ENCODE measurements at places on chromosomes 7 and 10.

GRCh38 chr10:104332243-104333031, 5.8 kb downstream of the ITPRIP start:
- peaks cover 15% of the 10 kb centered on the region for H3K27me3 ChIP-seq
- peak overlapping the region; percentile 98 for H3K27ac ChIP-seq
- H3K4me1 ChIP-seq: peaks cover 88% of the 10 kb centered on the region
- no peak for DNase-seq
- peak overlapping the region; percentile 86 for H3K4me3 ChIP-seq
- peaks cover 34% of the 10 kb centered on the region for H3K36me3 ChIP-seq

GRCh38 chr10:80545258-80545881, 7.7 kb downstream of the SH2D4B start:
- no peak for DNase-seq
- H3K36me3 ChIP-seq: no peaks in the 10 kb centered on the region
- peaks cover 18% of the 10 kb centered on the region for H3K4me1 ChIP-seq
- H3K27ac ChIP-seq: no peak overlapping the region

- H3K27me3 ChIP-seq: no peaks in the 10 kb centered on the region
- no peaks in the 10 kb centered on the region for H3K4me1 ChIP-seq
- no peak for DNase-seq
- H3K27ac ChIP-seq: no peak overlapping the region
Measured at GRCh38 chr7:46802479-46802878, 779.4 kb downstream of the TNS3 start.

DNA sequence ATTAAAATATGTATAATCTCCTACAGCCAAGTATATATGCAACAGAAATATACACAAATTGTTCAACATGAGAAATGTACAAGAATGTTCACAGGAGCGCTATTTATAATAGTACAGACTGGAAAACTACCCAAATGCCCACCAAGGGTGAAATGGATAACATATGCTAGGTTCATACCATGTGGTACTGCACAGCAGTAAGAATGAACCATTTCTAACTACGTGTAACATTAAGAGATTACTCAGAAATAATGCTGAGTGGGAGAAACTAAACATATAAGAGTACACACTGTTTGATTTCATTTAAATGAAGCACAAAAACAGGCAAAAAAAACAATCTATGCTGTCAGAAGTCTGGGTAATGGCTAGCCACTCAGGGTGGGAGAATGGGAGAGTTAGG, 45.8 kb downstream of the RNLS start:
- peaks cover 6% of the 10 kb centered on the region for H3K27me3 ChIP-seq
- peaks cover 11% of the 10 kb centered on the region for H3K4me1 ChIP-seq
- no peak overlapping the region for H3K27ac ChIP-seq
- no peak overlapping the region for H3K4me3 ChIP-seq
- no peaks in the 10 kb centered on the region for H3K36me3 ChIP-seq
- DNase-seq: no peak

- H3K36me3 ChIP-seq: no peaks in the 10 kb centered on the region
- no peak overlapping the region for H3K4me3 ChIP-seq
- no peaks in the 10 kb centered on the region for H3K4me1 ChIP-seq
- no peak overlapping the region for H3K27ac ChIP-seq
- H3K27me3 ChIP-seq: peaks cover 9% of the 10 kb centered on the region
- DNase-seq: no peak
Measured at GRCh38 chr7:87426160-87426559, 49.3 kb downstream of the ABCB4 start.

DNA sequence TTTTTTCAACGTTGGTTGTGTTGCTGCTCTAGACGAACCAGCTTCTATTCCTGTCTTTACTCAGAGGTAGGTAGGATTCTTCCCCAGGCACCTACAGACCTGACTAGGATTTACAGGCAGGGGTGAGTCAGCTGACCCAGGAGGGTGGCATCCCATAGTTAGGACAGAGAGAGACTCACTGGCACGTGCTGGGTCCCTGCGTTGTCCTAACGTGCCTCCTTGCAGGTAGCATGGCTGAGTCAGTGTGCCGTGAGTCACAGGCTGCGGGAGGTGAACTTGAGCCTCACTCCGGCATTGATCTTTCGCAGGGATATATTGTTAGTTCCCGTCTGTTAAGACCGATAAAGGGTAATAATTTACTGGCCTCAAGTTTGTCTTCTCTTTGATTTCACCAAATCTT, 96.5 kb downstream of the PFKFB3 start:
- peaks cover 38% of the 10 kb centered on the region for H3K4me1 ChIP-seq
- no peak overlapping the region for H3K27ac ChIP-seq
- peaks cover 2% of the 10 kb centered on the region for H3K27me3 ChIP-seq
- no peak overlapping the region for H3K4me3 ChIP-seq
- no peak for DNase-seq

DNA sequence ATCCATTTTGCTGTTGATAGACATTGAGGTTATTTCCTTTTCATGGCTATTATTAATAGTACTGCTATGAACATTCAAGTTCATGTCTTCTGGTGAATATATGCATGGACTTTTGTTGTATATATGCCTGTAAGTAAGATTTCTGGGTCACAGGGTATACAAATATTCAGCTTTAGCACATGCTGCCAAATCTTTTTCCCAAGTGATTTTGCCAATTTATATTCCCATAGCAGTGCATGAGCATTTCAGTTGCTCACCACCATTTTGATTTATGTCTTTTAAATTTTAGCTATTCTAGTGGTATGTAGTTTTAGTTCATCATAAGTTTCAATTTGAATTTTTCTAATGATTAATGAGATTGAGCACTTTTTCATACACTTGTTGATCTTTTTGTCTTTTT, 59.9 kb downstream of the CALD1 start:
- peaks cover 12% of the 10 kb centered on the region for H3K27me3 ChIP-seq
- DNase-seq: no peak
- H3K4me1 ChIP-seq: peaks cover 97% of the 10 kb centered on the region
- peak overlapping the region; percentile 75 for H3K27ac ChIP-seq

GRCh38 chr7:106729720-106730385, 68.9 kb upstream of the CCDC71L start:
- peaks cover 36% of the 10 kb centered on the region for H3K4me1 ChIP-seq
- H3K4me3 ChIP-seq: no peak overlapping the region
- no peak for DNase-seq
- H3K36me3 ChIP-seq: peaks cover 37% of the 10 kb centered on the region

GRCh38 chr10:70461397-70462348, 16.9 kb upstream of the PALD1 start:
- peak; percentile 39 for DNase-seq
- no peak overlapping the region for H3K4me3 ChIP-seq
- H3K4me1 ChIP-seq: no peaks in the 10 kb centered on the region

DNA sequence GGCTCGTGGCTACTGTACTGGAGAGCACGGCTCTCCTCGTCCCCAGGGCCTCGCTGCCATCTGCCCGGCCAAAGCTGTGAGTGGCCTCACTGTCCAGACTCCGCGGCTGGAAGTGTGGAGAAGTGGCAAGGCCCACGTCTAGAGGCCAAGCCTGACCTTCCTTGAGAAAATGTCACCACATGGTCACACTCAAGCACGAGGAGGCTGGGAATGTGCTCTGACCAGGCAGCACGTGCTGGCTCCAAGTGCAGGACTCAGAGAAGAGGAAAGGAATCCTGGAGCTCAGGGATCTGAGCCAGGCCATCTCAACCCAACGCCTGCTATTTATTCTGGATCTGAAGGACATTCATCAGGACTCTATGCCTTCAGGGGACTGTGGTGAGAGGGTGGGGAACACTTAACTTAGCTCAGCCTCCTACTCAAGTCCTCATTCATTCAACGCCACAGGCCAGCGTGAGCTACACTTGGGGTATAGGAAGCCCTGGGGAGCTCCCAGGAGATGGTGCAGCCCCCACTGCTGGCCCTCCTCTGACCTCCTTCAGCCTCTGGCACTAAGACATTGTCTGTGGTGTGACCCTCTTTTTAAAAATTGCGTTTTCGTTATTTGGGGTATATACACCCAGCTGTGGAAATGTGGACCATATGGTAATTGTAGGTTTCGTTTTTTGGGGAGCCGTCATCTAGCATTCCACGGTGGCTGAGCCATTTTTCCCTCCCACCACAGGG, 29.0 kb downstream of the EN2 start:
- no peak overlapping the region for H3K27ac ChIP-seq
- peaks cover 11% of the 10 kb centered on the region for H3K4me1 ChIP-seq
- H3K4me3 ChIP-seq: no peak overlapping the region
- no peak for DNase-seq
- peaks cover 5% of the 10 kb centered on the region for H3K36me3 ChIP-seq
- peaks cover 36% of the 10 kb centered on the region for H3K27me3 ChIP-seq

DNA sequence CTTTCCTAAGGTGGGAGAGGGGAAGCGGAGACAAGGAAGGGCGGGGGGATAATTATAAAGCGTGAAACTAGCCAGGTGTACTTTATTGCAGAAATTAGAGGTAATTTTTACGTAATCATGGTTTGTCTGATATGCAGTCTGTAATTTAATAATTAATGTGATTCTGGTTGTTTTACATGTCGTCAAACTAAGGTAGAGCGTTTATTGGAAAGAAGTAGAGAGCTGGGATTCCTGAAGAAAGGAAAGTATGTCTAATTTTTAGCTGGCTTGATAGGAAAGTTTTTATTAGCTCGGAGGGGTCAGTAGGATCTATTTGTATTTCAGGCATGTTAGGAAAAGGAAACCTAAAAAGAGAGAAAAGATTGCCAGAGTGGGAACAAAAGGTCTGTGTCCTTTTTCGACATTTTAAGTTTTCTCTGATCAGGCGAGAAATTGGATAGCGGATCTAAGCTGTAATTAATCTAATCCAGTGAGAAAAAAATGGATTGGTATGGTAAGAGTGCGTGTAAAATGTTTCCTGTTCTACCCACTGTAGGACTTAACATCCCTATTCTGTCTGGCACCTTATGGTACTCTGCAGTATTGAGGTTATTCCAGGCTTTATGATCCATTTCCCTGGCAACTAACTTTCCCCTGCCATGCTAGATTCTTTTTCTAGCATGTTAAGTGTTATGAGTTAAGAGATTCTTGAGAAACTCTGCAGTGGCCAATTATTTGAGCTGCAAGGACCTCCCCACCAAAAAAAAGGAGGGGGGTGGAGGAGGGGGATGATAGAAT, 1.4 kb downstream of the CELF2 start:
- H3K4me1 ChIP-seq: no peaks in the 10 kb centered on the region
- H3K4me3 ChIP-seq: no peak overlapping the region
- no peak for DNase-seq

DNA sequence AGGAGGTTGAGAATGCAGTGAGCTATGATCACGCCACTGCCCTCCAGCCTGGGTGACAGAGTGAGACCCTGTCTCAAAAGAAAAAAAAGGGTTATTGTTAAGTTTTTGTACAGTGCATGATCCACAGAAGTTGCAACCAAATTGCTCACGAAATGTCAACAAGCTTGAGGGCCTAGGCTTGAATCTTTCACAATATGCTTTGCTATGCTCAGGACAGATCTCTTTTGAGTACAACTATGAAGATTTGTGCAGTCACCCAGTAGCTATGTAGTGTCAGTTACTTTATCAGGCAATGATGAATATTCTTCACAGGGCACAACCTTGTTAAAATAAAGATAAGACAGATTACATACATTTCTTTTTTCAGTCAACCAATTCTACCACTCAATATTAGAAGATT, 109.2 kb downstream of the PRTFDC1 start:
- no peak for DNase-seq
- no peaks in the 10 kb centered on the region for H3K36me3 ChIP-seq
- H3K4me3 ChIP-seq: no peak overlapping the region

DNA sequence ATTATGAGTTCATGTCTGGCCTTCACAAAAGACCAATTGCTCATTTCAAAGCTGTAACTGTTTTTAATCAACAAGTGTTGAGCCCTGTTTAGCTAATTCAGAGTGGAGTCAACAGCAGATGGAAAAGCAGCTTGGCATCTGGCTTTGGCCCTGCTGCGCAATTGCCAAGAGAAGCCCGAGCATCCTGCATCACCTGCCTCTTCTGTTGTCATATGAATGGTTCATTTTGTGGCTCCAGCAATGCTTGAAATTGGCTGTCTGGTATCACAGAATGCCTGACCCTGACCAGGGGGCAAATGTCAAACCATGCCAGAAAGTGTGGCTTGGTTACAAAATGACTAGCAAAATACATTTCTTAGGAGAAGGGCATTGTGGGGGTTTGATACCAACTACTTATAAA, 296.5 kb upstream of the PHF14 start:
- H3K36me3 ChIP-seq: no peaks in the 10 kb centered on the region
- H3K27me3 ChIP-seq: no peaks in the 10 kb centered on the region
- no peak overlapping the region for H3K4me3 ChIP-seq
- H3K27ac ChIP-seq: no peak overlapping the region

- H3K36me3 ChIP-seq: no peaks in the 10 kb centered on the region
- H3K4me1 ChIP-seq: no peaks in the 10 kb centered on the region
- H3K4me3 ChIP-seq: no peak overlapping the region
- DNase-seq: no peak
Measured at GRCh38 chr10:122632031-122632430, 67.6 kb downstream of the C10orf120 start.

GRCh38 chr7:106284714-106285050, at the start of gene NAMPT:
Gene NAMPT, minus strand, starts transcription at chr7:106284983. Its CDS starts 99 bp downstream, at chr7:106284884.
- peaks cover 38% of the 10 kb centered on the region for H3K4me1 ChIP-seq
- no peak for DNase-seq
- H3K36me3 ChIP-seq: 0 out of 2 replicates have a peak, but pooled peaks cover 5% of the 10 kb centered on the region
- H3K4me3 ChIP-seq: peak within 1 kb of the TSS; percentile 96

DNA sequence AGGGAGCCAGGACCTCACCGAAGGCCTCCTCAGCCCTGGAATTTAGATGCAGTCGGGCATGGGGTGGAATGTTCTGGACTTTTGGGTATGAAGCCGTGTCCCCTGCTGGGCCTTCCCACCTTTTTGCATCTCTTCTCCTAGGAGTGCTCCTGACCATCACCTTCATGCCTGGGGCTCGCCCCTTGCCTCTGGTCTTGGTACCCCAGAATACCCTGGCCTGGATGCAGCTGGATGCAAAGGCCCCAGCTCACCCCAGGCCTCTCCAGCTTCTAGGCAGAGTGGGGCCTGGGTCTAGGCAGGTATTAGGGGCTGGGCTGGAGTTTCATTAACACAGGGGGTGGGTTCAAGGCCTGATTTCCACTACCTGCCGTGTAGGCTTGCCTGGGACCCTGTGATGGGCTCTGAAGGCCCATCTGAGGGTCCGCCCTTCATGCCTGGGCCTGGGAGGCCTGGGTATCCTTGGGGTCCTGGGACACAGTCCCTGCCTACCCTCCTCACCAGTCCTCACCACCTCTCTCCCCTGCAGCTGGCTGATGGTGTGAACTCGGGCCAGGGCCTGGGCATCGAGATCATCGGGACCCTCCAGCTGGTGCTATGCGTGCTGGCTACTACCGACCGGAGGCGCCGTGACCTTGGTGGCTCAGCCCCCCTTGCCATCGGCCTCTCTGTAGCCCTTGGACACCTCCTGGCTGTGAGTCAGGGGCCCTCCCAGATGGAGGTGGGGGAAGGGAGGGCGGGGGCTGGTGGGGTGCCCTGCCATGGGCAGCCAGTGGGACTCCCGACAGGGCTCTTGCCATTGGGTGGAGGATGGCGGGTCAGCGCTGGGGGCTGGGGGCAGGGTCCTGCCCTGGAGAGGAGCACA, 10.1 kb downstream of the AQP1 start:
- peaks cover 12% of the 10 kb centered on the region for H3K27me3 ChIP-seq
- H3K4me3 ChIP-seq: no peak overlapping the region
- DNase-seq: no peak
- H3K36me3 ChIP-seq: no peaks in the 10 kb centered on the region
- no peak overlapping the region for H3K27ac ChIP-seq

- peaks cover 14% of the 10 kb centered on the region for H3K36me3 ChIP-seq
- 0 out of 2 replicates have a peak overlapping the region, but pooled peaks have one; percentile 1 for H3K27ac ChIP-seq
- peaks cover 5% of the 10 kb centered on the region for H3K4me1 ChIP-seq
- H3K4me3 ChIP-seq: no peak overlapping the region
Measured at GRCh38 chr7:2707481-2707880, 19.5 kb downstream of the AMZ1 start.

Measured in HFFc6 (cell line).